Activated CD4-positive, alpha-beta memory T cell treated with anti-CD3 and anti-CD28 coated beads, Interleukin-2, amount 10 ng/mL, durations not matched to agents 7 days and 5 days (primary cell): ENCODE measurements at places on chromosomes 16 and 17.

GRCh38 chr17:44121997-44122815 is 1.2 kb downstream of the HDAC5 start:
- DNase-seq: no peak

DNA sequence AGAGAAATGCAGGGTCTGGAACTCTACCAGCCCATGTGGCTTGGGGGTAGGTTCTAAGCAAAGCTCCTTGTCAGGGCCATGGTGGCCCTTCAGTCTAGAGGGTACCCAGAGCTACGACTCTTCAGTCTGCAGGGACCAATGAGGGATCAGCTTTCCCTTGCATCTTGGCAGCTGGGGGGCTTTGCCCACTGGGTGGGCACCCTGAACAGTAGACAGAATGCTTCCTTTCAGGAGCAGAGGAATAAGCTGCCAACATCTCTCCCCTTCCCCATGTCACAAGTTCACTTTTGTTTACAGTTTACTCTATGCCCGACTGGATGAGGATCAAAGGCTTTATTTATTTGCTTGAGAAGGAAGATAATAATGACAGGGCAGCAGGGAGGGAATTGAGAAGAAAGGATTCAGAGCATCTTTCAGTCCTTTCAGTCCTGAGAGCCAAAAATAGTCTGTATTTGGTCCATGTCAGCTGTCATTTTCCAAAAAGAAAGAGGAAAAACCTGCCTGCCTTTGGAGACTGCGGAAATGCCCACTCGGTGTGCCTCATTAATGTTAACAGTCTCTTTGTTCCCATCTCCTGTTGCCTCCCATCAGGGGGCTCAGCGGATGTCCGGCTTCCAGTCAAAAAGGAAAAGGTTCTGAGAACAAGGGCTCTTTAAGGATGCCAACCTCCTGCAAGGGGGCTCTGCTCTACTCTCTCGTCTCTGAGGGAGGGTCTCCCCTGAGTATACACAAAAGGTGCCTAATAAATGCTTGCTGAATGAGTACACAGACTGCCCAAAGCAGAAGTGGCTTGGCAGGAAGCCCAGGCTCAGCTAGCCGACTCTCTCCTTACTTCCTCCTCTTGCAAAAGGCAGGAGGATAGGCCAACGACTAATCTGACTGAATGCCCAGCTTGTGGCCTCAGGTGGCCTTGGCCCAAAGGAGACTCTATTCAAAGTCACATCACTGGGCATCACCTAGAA is 17.1 kb downstream of the TRAF4 start:
- no peak for DNase-seq

DNA sequence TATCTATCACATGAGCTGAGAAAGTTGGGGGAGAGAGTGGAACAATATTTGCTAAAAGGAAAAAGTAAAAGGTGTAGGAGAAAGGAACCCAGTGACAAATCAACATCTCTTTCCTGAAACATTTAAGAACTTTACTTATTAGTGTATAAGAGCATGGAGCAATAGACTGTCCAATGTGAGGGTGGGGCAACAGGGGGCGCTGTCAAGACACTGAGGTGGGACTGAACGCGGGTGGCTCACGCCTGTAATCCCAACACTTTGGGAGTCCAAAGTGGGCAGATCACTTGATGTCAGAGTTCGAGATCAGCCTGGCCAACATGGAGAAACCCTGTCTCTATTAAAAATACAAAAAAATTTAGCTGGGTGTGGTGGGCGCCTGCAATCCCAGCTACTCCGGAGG is 21.2 kb downstream of the PCTP start:
- no peak for DNase-seq

DNA sequence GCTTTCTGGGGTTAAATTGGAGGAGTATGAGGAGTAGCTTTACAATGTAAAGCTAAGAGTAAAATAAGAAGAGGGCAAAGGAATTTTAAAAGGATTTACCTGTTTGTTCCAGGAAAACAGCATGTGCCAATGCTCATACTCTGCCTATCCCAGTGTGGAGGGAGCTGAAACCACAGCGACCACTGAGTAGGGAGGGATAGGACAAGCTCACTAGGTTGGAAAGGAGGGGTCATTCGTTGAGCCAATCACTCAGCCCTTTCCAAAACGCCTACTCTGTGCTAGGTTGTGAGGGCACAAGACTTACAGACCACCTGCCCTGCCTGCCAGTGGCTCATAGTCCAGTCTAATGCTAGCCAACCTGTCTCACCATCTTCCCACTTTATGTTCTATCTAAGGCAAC is 1.1 kb upstream of the DNAJC7 start:
- no peak for DNase-seq

DNA sequence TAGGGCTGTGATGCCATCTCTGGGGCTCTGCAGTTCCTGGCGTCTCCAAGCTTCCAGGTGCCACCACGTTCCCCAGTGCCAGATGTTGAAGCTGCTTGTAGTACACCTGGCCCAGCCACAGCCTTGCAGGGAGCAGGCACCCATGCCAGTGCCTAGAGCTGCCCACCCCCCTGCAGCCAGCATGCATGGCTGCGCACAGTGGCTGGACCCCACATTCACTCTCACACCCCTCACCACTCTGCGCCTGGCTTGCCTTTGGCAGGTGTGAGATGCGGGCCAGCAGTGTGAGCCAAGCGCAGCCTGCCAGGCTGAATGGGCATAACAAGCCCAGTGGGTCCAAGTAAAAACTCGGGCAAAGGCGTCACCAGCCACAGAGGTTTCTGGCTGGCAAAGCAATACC is 75.4 kb upstream of the CHMP6 start:
- no peak for DNase-seq

DNA sequence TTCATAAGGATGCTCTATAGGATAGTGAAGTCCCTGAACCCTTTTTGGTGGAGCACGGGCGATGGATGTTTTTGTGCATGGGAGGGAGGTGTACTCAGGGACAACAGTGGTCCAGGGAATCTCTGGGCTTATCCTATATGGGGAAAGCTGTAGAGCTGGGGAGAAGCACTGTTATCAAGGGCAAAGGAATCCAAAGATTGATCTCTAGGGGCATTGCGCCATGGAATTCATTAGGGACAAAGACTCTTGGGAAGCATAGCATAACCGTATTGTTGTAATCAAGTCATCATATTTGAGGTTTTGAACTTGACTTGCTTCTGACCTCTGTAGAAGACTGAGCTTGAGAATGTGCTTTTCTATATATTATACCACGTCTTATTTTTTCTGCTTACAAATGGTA is 172.9 kb upstream of the ZFHX3 start:
- DNase-seq: no peak
